ENCODE measurements at places on chromosomes 3 and 15.

- DNase-seq, result no peak
Measured at GRCh38 chr3:110341047-110341446, 730.6 kb upstream of the NECTIN3 start.

- no peak for DNase-seq
Measured at GRCh38 chr3:143584474-143584873, 263.8 kb downstream of the SLC9A9 start.

GRCh38 chr15:68500363-68501258 lies 68.6 kb upstream of the ITGA11 start:
- no peak for DNase-seq

- no peak for DNase-seq
Measured at GRCh38 chr3:171940151-171940649, 97.1 kb downstream of the TMEM212 start.

- no peak for DNase-seq
Measured at GRCh38 chr3:158128755-158129154, 18.9 kb downstream of the RSRC1 start.

GRCh38 chr3:191762323-191762960 lies 301.5 kb downstream of the PYDC2 start:
- DNase-seq, result no peak

- no peak for DNase-seq
Measured at GRCh38 chr3:148329481-148330235, 368.0 kb upstream of the AGTR1 start.

GRCh38 chr15:27086149-27086548 lies 115.2 kb downstream of the GABRG3 start:
- DNase-seq, result no peak

- DNase-seq, result no peak
Measured at GRCh38 chr3:53554559-53555067, 60.2 kb downstream of the CACNA1D start.

GRCh38 chr3:193982258-193982659 lies 153.7 kb upstream of the HES1 start:
- no peak for DNase-seq

DNA sequence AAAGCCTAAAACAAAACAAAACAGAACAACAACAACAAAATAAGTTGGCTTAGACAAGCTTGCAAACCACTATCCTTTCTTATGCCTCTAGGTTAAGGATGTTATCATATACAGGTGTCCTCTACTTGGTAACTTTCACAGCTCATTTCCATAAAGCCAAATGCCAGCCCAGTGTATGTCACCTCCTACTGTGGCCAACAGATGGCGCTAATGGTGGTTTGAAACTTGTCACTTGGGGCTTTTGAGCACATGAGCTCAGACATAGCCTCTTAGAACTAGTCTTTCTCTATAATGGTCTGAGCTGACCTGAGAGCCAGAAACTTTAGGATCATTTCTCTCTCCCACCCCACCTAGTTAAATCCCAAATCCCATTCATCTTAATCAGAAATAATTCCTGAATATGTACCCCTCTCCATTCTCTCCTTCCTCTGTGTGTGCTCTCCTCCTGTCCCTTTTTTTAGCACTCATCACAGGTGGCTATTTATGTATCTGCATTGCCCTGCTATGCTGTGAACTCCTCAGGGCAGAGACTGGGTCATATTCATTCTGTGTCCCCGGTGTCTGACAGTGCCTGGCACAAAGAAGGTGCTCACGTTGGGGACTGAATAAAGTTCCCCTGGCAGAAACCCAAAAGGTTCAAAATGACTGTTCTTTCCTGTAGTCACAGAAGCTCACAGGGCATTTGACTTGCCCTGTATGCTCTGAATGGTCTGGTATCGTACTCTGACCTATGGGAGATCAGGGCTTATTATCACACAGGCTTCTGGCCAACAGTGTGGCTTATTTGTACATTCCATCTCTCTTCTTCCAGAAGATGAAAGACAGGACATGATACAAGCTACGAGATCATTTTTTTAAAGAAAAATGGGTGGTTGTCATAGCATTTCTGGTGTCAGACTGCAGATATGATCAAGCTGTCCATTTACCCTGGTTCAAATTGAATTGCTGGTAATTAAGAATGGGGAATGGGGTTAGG lies 319.3 kb upstream of the AZI2 start:
- DNase-seq, result peak; percentile 84

DNA sequence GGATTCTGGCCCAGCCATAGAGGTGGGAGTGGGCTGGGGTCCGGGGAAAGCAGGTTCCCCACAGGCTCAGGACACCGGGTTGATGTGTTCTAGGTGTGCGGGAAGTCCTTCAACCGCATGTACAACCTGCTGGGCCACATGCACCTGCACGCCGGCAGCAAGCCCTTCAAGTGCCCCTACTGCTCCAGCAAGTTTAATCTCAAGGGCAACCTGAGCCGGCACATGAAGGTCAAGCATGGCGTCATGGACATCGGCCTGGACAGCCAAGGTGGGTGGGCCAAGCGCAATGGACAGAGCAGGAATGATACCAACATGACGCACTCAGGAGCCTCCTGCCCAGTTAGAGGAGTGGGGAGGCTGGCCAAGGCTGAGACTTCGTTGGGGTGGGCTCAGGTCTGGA lies 28.2 kb downstream of the IDH2 start:
- DNase-seq, result no peak

GRCh38 chr15:71424765-71425164 lies 309.5 kb downstream of the THSD4 start:
- DNase-seq, result no peak

GRCh38 chr15:56839099-56839498 lies 79.3 kb upstream of the TCF12 start:
- no peak for DNase-seq

DNA sequence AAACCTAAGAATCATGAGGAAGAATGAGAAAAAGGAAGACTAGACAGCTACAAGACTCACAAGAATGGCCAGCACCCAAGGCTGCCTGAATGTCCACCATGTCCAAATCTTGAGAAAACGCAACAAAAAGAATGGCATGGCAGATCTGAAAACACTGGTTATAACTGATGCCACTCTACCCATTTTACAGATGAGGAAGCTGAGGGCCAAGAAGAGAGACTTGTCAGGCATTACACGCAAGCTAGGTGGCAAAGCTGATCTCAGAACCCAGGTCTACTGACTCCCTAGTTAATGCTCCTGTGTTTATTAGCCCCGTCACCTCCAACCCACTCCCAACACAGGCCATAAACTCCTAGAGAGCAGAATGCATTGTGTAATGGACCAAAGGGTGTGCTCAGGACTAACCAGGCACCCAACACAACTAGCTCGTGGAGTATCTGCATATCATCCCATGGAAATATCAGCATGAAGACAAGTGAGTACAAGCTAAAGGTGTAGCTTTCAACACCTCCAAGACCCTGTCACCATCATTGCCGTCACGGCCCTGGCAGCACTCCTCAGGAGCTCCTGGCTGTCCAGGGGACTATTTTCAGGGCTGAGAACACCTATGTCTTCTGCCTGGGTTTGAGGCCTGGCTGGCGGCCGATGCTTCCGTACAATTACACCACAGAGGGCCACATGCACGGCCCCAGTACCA lies 111.7 kb downstream of the XXYLT1 start:
- DNase-seq, result no peak

DNA sequence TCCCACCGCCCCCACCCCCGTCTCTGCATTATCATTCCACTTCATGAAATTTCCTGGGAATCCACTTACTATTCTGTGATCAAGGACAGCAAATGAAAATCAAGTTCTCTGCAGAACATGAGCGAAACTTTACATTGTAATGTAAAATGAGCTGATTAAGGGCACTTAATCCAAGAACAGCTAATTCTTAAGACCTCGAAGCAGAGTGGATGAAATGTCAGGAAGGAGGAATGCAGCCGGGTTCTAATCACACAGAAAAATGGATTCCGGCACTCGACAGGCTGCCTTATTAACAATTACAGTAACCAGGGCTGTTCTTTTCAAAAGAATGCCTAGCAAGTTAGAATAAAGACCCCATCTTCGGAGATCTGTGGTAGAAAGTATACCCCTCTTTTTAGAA lies 57.5 kb downstream of the RFTN1 start:
- DNase-seq, result no peak
